ENCODE measurements at places on chromosomes 11 and 22.
A peak's percentile ranks its signal among the peaks of the same experiment; 100 is the strongest.

GRCh38 chr11:131749101-131749500, 378.7 kb downstream of the NTM start:
- no peak for DNase-seq

- no peak for DNase-seq
These were observed 7.9 kb downstream of the CTR9 start for GRCh38 chr11:10758957-10759356.

- DNase-seq: no peak
These were observed 141.7 kb upstream of the GRIA4 start for GRCh38 chr11:105468154-105468553.

DNA sequence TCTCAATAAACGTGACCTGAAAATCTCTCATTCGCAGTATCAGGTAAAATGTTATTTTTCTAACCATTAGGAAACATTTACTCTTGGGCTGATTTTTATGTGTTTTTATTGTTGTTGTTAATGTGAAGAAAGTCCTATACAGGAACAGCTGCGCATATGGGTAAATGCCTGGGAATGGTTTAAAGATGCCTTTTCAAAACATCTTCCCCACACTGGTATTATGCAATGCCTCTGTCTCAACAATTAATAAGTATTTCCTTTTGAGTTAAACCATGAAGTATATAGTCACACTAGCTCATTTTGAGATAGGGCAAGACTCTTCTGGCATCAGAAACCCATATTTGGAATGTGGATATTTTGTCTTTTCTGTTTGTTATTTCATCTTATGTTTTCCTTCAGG, 13.7 kb upstream of the LIN7C start:
- DNase-seq: no peak

DNA sequence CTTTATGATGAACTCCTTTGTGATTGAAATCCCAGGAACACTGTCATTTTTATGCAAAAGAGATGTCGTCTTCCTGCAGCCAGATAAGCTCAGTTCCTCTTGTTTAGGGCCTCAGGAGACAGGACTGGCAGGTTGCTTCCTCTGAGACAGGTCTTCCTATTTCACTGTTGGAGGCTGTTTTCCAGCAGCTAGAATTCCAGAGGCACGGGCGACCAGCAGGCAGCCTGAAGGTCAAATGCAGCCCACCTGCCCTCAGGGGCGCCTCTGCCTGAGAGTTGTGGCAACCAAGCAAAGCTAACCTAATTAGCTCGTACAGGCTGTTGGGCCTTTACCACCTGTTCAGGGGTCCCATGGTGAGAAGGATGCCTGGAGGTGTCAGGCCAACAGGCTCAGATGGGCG, 22.3 kb downstream of the SLC6A5 start:
- DNase-seq: no peak

GRCh38 chr22:20749453-20749852, 24.5 kb upstream of the SERPIND1 start:
- DNase-seq: no peak

- DNase-seq: no peak
These were observed 14.4 kb downstream of the CABIN1 start for GRCh38 chr22:24025475-24025874.

DNA sequence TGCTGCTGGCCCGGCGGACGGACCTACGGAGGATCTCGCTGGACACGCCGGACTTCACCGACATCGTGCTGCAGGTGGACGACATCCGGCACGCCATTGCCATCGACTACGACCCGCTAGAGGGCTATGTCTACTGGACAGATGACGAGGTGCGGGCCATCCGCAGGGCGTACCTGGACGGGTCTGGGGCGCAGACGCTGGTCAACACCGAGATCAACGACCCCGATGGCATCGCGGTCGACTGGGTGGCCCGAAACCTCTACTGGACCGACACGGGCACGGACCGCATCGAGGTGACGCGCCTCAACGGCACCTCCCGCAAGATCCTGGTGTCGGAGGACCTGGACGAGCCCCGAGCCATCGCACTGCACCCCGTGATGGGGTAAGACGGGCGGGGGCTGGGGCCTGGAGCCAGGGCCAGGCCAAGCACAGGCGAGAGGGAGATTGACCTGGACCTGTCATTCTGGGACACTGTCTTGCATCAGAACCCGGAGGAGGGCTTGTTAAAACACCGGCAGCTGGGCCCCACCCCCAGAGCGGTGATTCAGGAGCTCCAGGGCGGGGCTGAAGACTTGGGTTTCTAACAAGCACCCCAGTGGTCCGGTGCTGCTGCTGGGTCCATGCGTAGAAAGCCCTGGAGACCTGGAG, 74.1 kb downstream of the LRP5 start:
- DNase-seq: no peak

- DNase-seq: peak; percentile 51
These were observed 32.9 kb upstream of the SMIM38 start for GRCh38 chr11:69122630-69123431.

- no peak for DNase-seq
These were observed 355.2 kb downstream of the RAB38 start for GRCh38 chr11:87820011-87820410.

- DNase-seq: no peak
These were observed 656.1 kb downstream of the OPCML start for GRCh38 chr11:132876239-132876638.

DNA sequence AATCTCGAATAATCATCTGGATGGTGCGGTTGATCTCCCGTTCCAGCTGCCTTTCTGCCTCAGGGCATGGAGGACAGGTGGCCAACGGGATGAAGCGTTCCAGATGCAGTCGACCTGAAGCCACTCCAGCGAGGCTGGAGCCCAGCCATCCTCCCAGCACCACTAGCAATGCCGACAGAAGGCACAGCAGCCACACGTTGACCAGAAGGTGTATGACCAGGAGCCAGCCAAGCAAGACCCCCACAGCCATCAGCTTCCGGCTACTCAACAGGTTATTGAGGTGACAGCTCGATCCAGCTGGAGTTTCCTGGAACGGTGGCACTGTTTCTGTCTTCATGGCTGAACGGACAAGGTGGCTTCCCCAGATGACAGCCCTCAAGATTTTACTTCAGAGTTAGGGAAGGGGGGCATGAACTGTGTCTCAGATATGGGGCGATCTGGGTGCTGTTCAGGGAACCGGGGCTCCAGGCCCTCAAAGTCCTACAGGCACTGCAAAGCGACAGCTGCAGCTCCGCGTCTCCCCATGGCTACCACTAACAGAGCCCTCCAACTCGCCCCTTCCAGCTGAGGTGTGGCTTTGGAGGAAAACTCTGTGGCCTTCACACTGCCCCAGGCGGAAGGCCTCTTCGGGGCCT, 559 bp downstream of the SNX19 start:
- DNase-seq: no peak

- DNase-seq: no peak
These were observed 233.4 kb downstream of the ST3GAL4 start for GRCh38 chr11:126588630-126589491.

DNA sequence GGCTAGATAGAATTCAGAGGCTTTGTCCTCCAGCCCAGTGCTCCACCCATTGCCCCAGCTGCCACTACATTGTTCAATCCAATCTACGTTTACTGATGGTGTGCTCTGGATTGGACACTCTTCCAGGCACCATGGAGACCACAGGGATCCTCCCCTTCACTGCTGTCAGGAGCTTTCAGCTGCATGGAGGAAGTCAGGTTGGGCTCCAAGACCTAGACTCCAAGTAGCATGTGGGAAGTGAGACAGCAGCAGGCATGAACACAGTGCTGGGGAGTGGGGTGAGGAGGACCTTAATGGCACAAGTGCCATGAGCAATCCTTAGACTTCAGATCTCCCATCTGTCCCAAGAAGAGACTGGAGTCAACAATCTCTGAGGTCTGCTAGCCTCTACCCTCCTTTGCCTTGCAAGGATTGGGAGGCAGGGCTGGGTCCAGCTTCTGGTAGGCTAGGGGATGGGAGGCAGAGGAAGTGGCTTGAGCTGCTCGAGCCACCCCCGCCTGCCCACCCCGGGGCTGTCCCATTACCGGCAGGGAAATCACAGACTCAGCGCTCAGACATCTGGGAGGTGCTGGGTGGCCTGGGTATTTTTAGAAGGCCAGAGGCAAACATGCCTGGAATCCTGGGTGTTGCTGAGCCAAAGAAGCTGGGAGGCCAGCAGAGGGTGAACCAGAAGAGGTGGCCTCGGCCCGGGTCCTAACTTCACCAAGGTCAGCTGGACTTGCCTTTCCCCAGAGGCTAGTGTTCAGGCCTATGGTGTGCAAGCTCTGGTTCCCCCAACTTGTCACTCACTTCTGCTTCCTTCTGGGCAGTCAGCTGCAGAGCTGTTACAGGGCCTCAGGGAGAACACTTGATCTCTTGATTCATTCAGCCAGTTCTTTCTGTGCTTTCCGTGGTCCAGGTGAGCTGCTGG, 15.2 kb upstream of the FCHSD2 start:
- no peak for DNase-seq

- no peak for DNase-seq
These were observed 9.9 kb upstream of the MRPL11 start for GRCh38 chr11:66448523-66448922.

- DNase-seq: no peak
These were observed at the start of gene TRIM49D1 for GRCh38 chr11:89922195-89922660. Gene TRIM49D1 (minus strand): TSS chr11:89922245. CDS start chr11:89917710, 4,535 bp downstream.

- no peak for DNase-seq
These were observed 20.2 kb downstream of the LMO1 start for GRCh38 chr11:8243458-8243857.

DNA sequence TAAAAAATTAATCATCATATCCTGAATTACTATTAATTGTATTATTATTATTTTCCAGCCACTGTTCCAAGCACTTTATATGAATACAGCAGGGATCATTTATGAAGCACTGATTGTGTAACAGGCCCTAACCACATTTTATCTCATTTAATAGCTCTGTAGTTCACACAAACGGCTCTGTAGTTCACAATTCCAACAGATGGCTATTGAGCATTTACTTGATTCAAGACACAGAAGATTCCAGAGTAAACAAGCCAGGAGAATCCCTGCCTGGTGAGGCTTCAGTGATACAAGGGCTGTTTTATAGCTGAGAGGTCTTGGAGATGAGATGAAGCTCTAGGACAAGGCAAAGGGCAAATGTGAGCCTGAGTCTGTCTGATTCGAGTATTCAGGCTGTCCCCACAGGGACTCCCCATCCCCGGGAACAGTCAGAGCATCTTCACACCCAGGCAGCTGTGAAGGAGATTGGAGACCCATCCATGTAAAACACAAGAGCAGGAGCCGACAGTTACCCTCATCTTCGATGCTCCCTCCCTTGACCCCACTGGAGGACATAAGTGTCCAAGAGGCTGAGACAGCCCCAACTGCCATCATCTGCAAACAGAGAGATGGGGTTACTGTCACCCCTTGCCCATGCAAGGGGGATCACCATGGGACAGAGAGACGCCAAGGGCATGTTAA, 222.5 kb downstream of the MN1 start:
- DNase-seq: no peak

DNA sequence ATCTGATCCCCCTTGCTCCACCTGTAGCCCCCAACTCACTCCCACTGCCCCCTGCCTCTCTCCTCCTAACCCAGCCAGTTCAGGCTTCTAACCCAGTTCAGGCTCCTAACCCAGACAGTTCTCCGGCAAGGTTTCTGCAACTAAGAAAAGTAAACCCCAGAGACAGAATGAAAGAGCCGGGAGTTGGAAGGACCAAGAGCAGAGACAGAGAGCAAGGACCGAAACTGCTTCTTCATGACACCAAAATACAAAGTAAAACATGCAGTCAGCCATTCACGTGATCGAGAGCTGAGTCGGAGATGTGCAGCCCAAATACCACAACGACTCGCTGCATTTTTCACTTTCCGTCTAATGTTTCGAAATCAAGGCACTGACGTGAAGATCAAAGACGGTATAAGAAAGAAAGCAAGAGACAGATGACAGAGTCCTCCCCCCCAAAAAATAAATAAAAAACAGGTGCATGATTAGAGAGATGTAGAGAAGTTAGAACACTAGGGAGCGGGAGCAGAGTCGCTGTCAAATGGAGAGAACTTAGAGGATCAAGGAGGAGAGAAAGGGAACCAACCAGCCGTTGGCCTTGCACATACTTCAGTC, 884 bp downstream of the IL10RA start:
- DNase-seq: no peak

DNA sequence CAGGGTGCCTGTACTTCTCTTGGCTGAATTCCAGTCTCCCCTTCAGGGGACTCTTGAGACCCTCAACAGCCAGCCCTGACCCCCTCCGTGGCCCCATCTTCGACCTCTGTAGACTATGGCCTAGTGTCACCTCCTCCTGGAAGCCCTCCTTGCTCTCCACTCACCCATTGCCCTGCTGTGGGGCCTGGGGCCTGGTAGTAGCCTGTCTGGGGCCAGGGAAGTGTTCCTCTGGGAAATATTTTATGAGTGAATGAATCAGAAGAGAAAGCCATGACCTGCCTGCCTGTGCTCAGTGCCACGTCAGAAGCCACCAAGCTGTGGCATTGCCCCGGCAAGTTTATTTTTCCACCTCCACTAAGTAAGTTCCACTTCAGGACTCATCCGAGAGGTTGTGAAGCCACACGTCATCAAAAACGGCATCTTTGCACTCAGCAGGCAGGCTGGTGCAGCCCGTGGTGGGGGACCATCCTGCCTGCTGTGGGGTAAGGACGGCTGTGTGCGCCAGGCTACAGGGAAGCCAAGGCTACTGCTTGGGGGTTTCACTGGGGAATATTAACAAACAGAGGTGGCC, 59.6 kb upstream of the PPARA start:
- DNase-seq: no peak

- DNase-seq: no peak
These were observed 44.0 kb upstream of the RDX start for GRCh38 chr11:110340436-110340835.

GRCh38 chr11:20536365-20536764, 63.0 kb upstream of the SLC6A5 start:
- DNase-seq: no peak

GRCh38 chr11:126917531-126918204, 82.9 kb downstream of the KIRREL3 start:
- DNase-seq: peak; percentile 28
